Frontal cortex (tissue), 4 donors: ENCODE measurements at places on chromosomes 13 and 19. TPM values are rescaled to one million over a fixed set of nuclear protein-coding genes. Genes with fewer than 3 reads are reported as not detected.

The CFAP97D2 gene
- not detected for total RNA-seq

GRCh38 chr13:75458696-75459422, 23.1 kb downstream of the TBC1D4 start:
- DNase-seq, result no peak

GRCh38 chr13:76683168-76683567, 203.0 kb downstream of the KCTD12 start:
- DNase-seq, result no peak

- DNase-seq, result no peak
Measured at GRCh38 chr13:103282571-103283450, 216.6 kb upstream of the SLC10A2 start.

DNA sequence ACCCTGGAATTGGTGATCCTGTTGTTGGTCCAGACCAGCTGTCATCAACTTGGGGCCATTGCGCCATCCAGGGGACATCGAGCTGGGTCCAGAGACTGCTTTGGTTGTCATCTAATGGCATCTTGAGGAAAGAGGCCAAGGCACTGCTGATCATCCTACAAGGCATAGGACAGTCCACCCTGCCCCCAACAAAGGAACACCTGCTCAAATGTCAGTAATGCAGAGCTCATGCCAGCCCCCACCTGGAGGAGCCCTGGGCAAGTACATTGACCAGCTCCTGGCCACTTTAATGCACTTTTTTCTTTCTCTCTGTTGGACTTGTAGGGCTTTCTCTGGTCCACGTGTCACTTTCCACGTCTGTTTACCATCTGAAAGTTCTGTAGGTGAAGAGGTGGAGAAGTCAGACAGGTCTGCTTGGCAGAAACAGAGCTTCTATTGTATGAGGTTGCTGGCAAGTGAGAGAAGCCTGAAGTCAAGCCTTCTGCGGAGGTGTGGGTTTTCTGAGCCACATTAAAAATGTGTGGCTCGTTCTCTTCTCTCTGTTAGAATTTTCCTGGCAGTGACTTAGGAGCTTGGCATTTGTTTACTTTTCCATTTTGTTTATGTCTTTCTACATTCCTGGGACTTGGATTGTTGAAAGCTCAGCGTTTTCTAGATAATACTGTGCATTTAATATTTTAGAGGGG, 124.0 kb upstream of the RNF113B start:
- DNase-seq, result no peak

DNA sequence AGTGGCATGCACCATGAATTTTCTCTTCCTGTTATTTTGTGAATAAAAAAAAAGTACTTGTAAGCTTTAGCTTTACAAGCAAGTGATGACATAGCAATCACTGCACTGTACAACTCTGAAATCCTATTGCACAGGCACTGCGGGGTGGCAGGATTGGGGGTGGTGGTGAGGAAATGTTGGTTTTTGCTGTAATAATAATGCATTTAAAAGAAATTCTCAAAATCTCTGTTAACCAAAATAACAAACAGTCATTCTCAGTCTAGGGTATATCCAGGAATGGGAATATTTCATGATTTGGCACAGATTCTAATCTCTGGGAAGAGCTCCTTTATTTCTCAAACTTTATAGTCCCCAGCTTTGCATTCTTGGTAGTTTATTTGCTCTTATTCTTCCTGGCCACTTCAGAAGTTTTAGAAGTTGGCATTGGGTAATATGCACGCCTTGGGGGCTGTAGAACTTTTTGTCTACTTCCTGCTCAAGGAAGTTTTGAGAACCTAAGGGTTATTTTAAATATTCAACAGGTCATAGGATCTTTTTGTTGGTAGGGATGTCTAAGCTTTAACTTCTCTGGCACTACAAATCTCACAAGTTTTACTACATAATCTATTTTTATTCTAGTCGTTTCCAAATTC, 353.0 kb upstream of the KLF12 start:
- no peak for DNase-seq
